ENCODE measurements at places on chromosomes 4 and X. TPM values are rescaled to one million over a fixed set of nuclear protein-coding genes. Genes with fewer than 3 reads are reported as not detected.

The DDX53 gene
- total RNA-seq = not detected

The FAM9B gene
- not detected for total RNA-seq

The CLTRN gene
- 2.4 TPM for total RNA-seq

The IRF2 gene
- 43.9 TPM for total RNA-seq

The CD99L2 gene
- 41.2 TPM for total RNA-seq

The P2RY4 gene
- total RNA-seq = 0.82 TPM

The FHIP1A gene
- total RNA-seq = 32.1 TPM

The KIT gene
- total RNA-seq = 87.7 TPM

The MAGEB10 gene
- total RNA-seq = not detected

The SSX4B gene
- total RNA-seq = not detected

The COX18 gene
- total RNA-seq = 29.0 TPM

The ERVMER34-1 gene
- total RNA-seq = 0.60 TPM

The SCFD2 gene
- total RNA-seq = 37.4 TPM

The SYTL4 gene
- 32.8 TPM for total RNA-seq

The MAGEB2 gene
- not detected for total RNA-seq

The ATP2B3 gene
- total RNA-seq = 3.7 TPM

The ADGRL3 gene
- total RNA-seq = 134 TPM

The MAGEA2 gene
- not detected for total RNA-seq

The KCTD8 gene
- 9.3 TPM for total RNA-seq

The ITGB1BP2 gene
- total RNA-seq = 7.5 TPM

The DGKK gene
- total RNA-seq = 0.16 TPM

The SOX3 gene
- total RNA-seq = 2.1 TPM

The MCTS1 gene
- 31.2 TPM for total RNA-seq

The OTC gene
- not detected for total RNA-seq

The TRO gene
- total RNA-seq = 79.3 TPM

The NUDT11 gene
- total RNA-seq = 18.8 TPM
